Hematopoietic multipotent progenitor cell treated with erythropoietin and hydrocortisone succinate and interleukin-3 and kit ligand, for 15 days (in vitro differentiated cells): ENCODE measurements at places on chromosomes 4 and X.
A peak's percentile ranks its signal among the peaks of the same experiment; 100 is the strongest.

DNA sequence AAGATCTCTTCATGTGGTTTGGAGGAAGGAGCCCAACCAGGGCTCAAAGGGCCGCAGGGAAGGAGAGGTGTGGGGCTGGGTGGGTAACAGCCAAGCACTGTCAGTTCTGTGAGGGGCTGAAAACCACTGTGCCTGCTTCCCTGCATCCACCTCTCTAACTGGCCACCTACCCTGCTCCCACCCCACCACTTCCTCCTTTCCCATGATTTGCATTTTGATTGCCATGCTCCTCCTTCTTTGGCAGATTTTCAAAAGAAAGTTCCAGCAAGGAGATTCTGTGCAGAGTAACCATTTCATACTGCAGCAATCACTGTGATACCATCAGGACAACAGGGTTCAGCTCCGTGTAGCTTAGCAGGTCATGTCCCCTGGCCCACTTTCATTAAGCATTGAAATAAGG, 1.8 kb downstream of the ZNF674 start:
- no peak for DNase-seq

DNA sequence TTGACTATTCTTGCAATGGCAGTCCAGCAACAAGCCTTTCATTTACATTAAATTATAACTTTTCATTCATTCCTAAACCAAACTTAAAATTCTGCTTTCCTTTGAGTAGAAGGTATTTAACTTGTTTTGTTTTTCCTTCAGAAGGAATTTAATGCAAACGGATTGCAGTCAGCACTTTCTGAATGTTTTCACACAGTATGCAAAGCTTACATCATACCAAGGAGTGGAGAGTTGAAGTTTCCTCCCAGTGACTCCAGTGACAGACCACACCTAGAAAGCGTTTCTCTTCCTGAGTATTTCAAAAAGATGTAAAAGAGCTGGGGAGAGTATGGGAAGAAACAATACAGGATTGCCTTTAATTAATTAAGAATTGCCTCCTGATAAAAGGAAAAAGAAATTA, 8.1 kb downstream of the EPGN start:
- DNase-seq: no peak

- DNase-seq: no peak
Measured at GRCh38 chr4:189377569-189377968, 563.1 kb upstream of the FRG1 start.

DNA sequence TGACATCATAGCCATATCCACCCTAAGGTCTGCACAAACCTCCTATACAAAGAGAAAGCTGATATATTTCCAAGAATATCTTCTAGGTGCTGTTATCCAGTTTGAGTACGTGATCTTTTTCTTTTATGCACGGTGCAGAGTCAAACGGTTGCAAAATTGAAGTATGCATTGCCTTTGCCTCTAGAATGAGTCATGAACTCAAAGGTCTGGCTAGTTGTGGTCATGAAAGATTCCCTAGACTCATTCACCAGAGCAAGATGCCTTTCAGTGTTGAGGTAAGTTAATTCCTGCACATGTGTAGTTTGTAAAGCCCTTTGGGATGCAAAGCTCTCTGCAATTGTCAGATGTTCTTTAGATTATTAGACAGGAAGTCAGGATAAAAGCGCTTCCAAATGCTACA, 704.4 kb downstream of the PCDH19 start:
- DNase-seq: no peak

GRCh38 chr4:150316332-150317205, 238.3 kb downstream of the DCLK2 start:
- DNase-seq: no peak

DNA sequence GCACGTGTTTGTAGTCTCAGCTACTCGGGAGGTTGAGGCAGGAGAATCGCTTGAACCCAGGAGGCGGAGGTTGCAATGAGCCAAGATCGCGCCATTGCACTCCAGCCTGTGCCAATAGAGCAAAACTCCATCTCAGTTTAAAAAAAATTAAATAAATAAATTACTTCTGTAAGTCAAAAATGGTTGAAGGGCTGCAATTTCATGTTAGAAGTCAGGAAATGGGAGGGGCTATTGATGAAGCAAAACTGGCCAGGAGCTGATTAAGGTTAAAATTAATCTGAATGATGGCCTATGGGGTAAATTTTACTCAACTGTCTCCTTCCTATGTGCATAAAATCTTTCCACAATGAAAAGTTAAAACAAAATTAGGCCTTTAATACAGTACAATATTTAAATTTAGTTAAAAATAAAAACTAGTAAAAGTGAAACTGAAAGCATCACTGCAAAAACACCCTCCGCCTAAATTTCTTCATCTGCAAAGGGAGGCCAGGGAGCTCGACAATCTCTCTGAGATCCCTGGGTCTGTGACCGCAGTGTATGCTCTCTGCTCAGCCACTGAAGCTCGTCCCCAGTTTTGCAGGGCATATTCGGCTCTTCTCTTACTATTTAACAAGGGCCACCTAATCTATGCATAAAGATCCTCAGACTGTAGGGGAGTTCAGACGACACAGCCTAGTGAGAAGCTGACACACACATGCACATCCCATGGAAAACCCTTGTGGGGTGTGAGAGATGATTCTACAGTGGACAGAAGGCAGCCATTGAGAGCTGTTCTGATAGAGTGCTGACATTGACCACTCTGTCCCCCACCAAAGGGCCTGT, 57.2 kb downstream of the IRF2 start:
- DNase-seq: peak; percentile 61

GRCh38 chrX:68432648-68433047, 647 bp downstream of the OPHN1 start:
- peak; percentile 3 for DNase-seq
